ENCODE measurements at places on chromosomes 11 and 22.

- no peak overlapping the region for H3K27ac ChIP-seq
- no peak overlapping the region for H3K4me3 ChIP-seq
- DNase-seq = no peak
- no peaks in the 10 kb centered on the region for H3K36me3 ChIP-seq
Measured at GRCh38 chr11:115636753-115637527, 132.7 kb upstream of the CADM1 start.

DNA sequence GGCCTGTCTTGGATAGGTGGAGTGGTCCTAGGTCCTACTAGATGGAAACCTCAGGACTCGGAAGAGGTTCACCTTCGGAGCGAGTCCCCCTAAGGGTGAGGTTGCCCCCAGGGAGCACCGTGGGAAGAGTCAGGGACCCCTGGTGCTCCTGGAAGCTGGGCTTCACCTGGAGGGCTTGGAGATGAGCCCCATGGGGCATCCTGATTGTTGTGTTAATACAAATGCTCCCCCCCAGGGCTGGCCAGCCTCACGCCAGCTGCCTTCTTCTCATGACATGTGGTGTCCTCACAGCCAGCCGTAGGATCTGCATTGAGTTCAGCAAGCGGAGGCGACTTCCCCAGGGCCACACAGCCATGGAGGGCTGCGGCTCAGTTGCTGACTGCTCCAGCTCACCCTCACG lies 1487.5 kb downstream of the BRD1 start:
- H3K27ac ChIP-seq = no peak overlapping the region
- H3K27me3 ChIP-seq = peaks cover 96% of the 10 kb centered on the region
- H3K4me3 ChIP-seq = no peak overlapping the region
- DNase-seq = no peak
- H3K36me3 ChIP-seq = no peaks in the 10 kb centered on the region

DNA sequence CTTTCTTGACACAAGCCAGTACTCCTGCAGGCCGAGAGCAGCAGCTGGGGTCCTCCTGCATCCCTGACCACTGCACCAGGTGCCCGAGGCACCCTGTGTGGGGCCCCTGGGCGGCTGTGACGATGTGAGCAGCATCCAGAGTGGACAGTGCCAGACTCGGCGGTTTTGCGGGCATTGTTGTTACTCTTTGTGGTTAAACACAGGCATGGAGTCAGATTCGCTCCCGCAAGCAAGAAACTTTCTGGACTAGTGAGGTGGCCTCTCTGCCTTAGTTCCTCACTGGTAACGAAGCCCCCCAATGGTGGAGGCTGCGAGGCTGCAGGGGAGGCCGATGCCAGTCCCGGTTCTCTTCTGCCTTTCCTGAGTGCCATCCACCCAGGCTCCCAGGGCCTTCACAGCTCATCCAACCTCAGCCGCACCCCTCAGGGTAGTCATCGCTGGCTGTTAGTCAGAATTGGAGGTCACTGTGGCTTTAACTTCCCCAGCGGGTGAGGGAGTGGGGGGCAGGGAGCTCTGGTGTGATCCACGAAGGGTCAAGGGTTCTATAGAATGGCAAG lies 3.7 kb upstream of the CLDN5 start:
- H3K27ac ChIP-seq = peak overlapping the region; percentile 95
- H3K4me1 ChIP-seq = peaks cover 51% of the 10 kb centered on the region
- no peak overlapping the region for H3K4me3 ChIP-seq
- DNase-seq = no peak
- peaks cover 30% of the 10 kb centered on the region for H3K27me3 ChIP-seq

GRCh38 chr11:61488651-61489291 lies 19.8 kb upstream of the LRRC10B start:
- peaks cover 15% of the 10 kb centered on the region for H3K36me3 ChIP-seq
- H3K4me1 ChIP-seq = peaks cover 32% of the 10 kb centered on the region
- DNase-seq = peak; percentile 81
- no peaks in the 10 kb centered on the region for H3K27me3 ChIP-seq
- H3K27ac ChIP-seq = peak overlapping the region; percentile 81

- H3K4me1 ChIP-seq = no peaks in the 10 kb centered on the region
- H3K36me3 ChIP-seq = peaks cover 7% of the 10 kb centered on the region
- H3K27me3 ChIP-seq = no peaks in the 10 kb centered on the region
- no peak overlapping the region for H3K4me3 ChIP-seq
- no peak for DNase-seq
- no peak overlapping the region for H3K27ac ChIP-seq
Measured at GRCh38 chr22:43042101-43042780, 27.3 kb upstream of the PACSIN2 start.

- H3K4me3 ChIP-seq = peak overlapping the region; percentile 11
- H3K27ac ChIP-seq = peak overlapping the region; percentile 78
- peak; percentile 25 for DNase-seq
- no peaks in the 10 kb centered on the region for H3K36me3 ChIP-seq
- peaks cover 7% of the 10 kb centered on the region for H3K4me1 ChIP-seq
- H3K27me3 ChIP-seq = no peaks in the 10 kb centered on the region
Measured at GRCh38 chr11:108967571-108967970, 302.7 kb downstream of the DDX10 start.

DNA sequence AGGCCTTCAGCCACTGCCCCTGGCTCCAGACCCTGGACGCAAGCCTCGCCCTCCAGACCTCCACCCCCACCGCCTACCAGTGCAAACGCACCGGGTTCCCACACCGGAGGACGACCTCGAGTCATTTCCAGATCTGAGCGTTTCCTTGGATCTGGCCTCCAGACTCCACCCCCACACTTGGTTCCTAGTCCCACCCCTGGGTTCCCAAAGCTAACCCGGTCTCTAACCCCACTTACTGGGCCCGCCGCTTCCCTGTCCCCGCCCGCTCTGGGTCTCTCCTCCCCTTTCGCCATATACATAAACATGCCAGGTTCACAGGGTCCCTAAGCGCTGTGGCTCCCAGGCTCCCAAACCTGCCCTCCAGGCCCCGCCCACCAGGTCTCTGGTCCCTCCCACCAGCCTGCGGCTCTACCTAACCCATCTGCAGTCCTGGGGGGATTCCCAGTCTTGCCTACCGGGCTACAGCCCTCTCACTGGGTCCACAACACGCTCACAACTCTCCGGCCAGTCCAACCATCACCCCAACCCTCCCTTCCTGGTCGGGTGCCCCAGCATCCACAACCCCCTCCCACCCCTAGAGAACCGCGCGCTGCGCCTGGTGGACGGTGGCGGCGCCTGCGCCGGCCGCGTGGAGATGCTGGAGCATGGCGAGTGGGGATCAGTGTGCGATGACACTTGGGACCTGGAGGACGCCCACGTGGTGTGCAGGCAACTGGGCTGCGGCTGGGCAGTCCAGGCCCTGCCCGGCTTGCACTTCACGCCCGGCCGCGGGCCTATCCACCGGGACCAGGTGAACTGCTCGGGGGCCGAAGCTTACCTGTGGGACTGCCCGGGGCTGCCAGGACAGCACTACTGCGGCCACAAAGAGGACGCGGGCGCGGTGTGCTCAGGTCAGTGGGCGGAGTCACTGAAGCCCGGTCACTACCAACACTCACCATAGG lies 36.7 kb downstream of the CD6 start:
- H3K36me3 ChIP-seq = no peaks in the 10 kb centered on the region
- DNase-seq = no peak
- peaks cover 17% of the 10 kb centered on the region for H3K4me1 ChIP-seq
- H3K4me3 ChIP-seq = peak overlapping the region; percentile 65
- H3K27ac ChIP-seq = no peak overlapping the region
- H3K27me3 ChIP-seq = peaks cover 35% of the 10 kb centered on the region

DNA sequence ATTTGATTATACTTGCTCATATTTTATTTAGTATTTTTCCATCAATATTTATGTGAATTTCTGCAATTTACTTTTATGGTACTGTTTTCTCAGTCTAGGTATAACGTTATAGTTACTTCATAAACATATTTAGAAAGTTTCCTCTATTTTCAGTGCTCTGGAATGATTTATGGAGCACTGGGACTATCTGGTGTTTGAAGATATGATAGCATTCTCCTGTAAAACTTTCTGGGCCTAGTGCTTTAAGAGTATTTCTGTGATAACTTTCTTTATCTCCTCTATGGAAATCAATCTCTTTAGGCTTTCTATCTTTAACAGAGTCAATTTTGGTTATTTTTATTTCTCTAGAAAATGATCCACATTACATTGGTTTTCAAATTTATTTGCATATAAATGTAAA lies 85.1 kb downstream of the SOX6 start:
- H3K27me3 ChIP-seq = no peaks in the 10 kb centered on the region
- H3K4me3 ChIP-seq = no peak overlapping the region
- H3K27ac ChIP-seq = no peak overlapping the region

DNA sequence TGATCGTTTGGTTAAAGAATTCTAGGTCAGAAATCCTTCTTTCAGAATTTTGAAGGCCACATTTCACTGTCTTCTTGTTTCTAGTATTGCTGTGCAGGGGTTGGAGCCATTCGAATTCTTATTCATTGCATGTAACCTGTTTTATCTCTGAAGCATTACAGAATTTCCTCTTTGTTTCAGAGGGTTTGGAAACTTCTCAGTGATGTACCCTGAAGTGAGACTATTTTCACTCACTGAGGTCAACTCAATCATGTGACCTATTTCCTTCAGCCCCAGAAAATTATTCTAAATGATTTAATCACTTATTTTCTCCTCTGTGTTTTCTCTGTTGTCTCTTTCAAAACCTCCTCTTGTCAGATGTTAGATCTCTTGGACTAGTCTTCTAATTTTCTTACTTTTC lies 147.8 kb downstream of the ENTHD1 start:
- no peak overlapping the region for H3K27ac ChIP-seq
- H3K36me3 ChIP-seq = no peaks in the 10 kb centered on the region
- H3K4me1 ChIP-seq = no peaks in the 10 kb centered on the region
- H3K27me3 ChIP-seq = peaks cover 87% of the 10 kb centered on the region
- no peak overlapping the region for H3K4me3 ChIP-seq
- DNase-seq = no peak

DNA sequence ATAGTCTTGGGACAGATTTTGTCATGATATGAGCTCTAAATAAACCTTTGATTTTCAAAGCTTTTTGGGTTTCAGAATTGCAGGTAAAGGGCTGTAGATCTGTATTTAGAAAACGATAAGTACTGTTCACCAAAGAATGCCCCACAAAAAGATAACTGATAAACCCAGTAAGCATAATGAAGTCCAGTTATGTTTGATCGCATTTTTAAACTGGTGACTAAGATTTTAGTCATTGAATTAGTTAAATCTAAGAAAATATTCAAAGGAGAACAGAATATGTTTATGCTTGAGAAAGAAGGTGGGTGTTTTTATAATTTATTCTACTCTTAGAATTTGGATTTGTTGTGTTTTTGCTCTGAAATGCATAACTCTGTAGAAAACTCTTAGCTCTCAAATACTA lies 11.6 kb downstream of the DEPDC7 start:
- DNase-seq = no peak
- no peak overlapping the region for H3K27ac ChIP-seq
- no peaks in the 10 kb centered on the region for H3K36me3 ChIP-seq
- no peaks in the 10 kb centered on the region for H3K4me1 ChIP-seq

DNA sequence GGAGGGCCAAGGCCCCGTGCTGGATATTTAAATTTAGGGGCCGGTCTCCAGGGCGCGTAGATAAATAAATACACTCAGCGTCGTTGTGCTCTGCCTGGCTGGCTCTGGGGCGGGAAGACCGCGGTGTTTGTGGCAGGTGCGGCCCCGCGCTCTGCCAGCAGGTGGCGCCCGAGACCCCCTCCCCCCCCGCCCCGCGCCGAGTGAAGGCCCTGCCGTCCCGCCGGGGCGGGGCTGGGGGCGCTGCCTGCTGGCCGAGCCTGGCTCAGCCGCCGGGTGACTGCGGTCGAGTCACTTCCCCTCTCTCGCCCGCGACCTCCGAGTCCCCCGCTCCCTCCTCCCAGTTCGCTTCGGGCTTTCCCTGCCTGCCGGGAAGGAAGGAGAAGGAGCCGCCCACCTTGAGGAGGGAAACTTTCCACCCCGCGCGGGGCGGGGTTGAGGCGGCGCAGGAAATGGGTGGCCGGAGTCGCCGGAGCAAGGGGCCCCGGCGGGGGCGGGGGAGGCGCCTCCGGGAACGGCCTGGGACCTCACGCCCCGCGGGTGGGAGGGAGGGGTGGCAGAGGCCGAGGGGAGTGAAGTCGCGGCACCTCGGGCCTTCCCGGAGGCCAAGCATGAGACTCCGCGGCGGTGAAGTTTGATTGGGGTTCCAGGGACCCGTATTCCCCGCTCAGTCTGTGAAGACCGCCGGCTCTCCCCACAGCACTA lies 1.6 kb upstream of the EHBP1L1 start:
- H3K36me3 ChIP-seq = peaks cover 9% of the 10 kb centered on the region
- peak overlapping the region; percentile 86 for H3K4me3 ChIP-seq
- H3K4me1 ChIP-seq = peaks cover 88% of the 10 kb centered on the region
- H3K27ac ChIP-seq = peak overlapping the region; percentile 97
- DNase-seq = peak; percentile 94

DNA sequence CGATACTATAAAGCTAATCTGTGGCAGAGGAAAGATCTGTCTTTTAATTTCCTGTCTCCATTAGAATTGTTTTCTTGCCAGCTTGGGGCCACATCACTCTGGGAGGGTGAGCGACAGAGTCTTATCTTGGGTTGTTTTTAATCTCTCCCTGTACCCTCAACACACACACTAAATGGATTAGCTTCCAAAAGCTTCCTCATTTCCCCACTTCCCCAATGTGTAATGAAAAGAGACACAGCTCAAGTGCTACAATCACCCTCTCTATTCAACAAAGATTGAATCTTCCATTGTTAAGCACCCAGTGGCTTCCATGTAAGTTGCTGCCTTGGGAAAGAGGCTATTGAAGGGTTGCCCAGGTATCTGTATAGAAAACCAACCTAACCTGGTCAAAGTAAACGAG lies 6.1 kb upstream of the ASCL3 start:
- no peaks in the 10 kb centered on the region for H3K4me1 ChIP-seq
- H3K27me3 ChIP-seq = no peaks in the 10 kb centered on the region
- no peak overlapping the region for H3K27ac ChIP-seq
- no peak overlapping the region for H3K4me3 ChIP-seq
- H3K36me3 ChIP-seq = peaks cover 67% of the 10 kb centered on the region

- no peaks in the 10 kb centered on the region for H3K4me1 ChIP-seq
- no peaks in the 10 kb centered on the region for H3K36me3 ChIP-seq
- H3K27me3 ChIP-seq = no peaks in the 10 kb centered on the region
- no peak overlapping the region for H3K4me3 ChIP-seq
- DNase-seq = no peak
Measured at GRCh38 chr11:95371153-95371552, 140.2 kb upstream of the SESN3 start.

GRCh38 chr11:103842795-103843194 lies 193.6 kb upstream of the DDI1 start:
- no peak overlapping the region for H3K4me3 ChIP-seq
- H3K27me3 ChIP-seq = no peaks in the 10 kb centered on the region
- no peak for DNase-seq
- no peak overlapping the region for H3K27ac ChIP-seq
- H3K36me3 ChIP-seq = no peaks in the 10 kb centered on the region
- peaks cover 12% of the 10 kb centered on the region for H3K4me1 ChIP-seq

GRCh38 chr22:30866811-30867271 lies 101.7 kb downstream of the MORC2 start:
- DNase-seq = no peak
- H3K27me3 ChIP-seq = no peaks in the 10 kb centered on the region
- H3K4me1 ChIP-seq = no peaks in the 10 kb centered on the region
- no peaks in the 10 kb centered on the region for H3K36me3 ChIP-seq

DNA sequence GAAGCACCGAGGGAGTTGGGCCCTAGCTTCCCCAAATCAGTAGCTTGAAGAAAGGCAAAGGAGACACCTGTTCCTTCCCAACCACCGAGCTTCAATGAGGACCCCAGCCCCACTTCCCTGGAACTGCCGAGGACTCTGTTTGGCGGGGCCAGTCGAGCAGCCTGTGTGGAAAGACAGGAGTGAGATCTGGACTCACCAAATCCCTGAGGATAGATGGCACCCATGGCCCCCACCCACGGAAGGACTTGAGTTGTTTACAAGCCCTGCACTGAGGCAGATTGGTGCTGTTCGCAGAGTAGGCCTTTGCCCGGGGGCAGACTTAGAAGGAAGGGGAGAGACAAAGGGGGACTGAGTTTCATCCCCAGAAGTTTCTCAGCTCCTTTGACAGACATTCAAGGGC lies 64.6 kb downstream of the FEZ1 start:
- H3K4me1 ChIP-seq = peaks cover 34% of the 10 kb centered on the region
- no peak overlapping the region for H3K4me3 ChIP-seq
- H3K27ac ChIP-seq = no peak overlapping the region
- no peaks in the 10 kb centered on the region for H3K36me3 ChIP-seq
- H3K27me3 ChIP-seq = no peaks in the 10 kb centered on the region
